Stomach (tissue), 19 donors: ENCODE measurements at places on chromosomes 6 and 20. TPM values are rescaled to one million over a fixed set of nuclear protein-coding genes. Genes with fewer than 3 reads are reported as not detected.

DNA sequence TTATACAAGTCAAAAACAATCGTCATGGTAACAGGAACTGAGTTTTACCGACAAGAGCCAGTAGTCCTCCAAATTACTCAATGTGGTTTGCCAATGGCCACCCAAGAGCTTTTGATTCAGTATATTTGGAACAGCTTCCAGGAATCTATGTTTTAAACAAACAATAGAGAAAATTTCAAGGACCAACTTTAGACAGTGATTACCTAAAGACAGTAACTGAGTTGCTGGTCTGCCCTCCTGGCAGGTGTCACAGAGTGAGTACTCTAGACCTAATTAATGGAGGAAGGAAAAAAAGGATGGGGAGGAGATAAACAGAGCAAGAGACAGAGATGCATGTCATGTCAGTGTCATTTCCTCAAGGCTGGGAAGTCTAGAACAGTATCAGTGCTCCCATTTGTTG, 361.3 kb upstream of the BTBD3 start:
- DNase-seq, result no peak

GRCh38 chr6:40331545-40331944, 255.6 kb downstream of the LRFN2 start:
- no peak for DNase-seq

DNA sequence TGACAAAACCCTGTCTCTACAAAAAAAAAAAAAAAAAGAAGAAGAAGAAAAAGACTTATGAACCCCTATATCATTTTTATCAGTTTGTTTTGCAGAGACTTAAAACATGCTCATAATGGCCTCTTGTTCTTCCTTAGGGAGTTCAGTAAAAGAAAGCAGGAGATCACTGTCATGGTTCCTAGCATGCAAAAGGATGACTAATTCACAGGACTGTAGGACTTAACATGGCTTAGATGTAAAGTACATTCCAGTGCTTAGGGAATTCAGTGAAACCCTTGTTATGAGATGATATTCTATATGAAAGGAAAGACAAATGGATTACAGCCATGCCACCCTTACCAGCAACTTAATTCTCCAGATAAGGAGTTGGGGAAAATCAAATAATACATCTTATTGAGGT, 29.5 kb downstream of the EEF1A1 start:
- no peak for DNase-seq

DNA sequence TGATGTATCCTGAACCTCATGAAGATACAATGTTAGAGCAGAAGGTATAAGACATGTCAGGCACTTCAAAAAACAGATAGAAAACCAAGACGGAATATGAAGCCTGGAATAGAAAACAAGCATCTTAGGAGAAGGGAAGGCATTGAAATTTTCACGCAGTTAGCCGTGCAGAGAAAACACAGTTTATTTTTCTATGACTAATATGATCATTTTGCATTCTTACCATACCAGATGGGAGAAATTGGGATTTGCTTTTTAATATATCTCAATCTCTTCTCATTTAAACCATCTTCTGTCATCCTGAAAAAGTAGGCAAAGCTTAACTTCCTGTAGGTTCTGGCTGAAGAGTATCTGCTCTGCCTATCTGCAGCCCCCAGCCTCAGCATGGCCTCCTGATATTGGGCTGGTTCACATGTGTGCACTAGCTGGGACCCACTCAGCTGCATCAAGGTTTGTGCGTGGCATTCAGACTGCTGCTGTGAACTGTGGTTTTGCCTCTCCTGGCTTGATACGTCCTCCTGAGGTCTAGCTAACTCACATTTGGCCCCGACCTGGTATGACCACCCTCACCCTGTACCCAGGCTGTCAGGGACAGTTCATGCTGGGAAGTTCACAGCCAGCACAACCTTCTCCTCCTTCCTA, 392.5 kb upstream of the SASH1 start:
- DNase-seq, result no peak

DNA sequence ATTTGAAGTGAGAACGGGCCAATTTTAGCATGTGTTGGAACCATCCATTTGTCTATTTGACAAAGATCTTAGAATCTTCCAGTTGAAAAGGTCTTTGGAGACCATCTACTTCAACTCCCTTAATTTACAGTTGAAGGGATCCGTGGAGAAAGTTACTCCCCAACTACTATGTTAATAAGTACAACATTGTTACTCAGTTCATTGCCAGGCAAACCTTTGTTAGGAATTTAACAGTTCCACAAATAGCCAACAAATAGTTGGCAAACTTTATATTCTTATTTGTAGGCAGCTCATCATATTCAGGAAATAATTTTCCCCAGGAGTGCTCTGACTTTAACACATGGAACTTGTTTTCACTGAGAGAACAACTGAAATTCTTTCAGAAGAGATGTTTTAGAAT, 81.0 kb upstream of the FLRT3 start:
- DNase-seq, result peak; percentile 70

- peak; percentile 94 for DNase-seq
These were observed 7.8 kb upstream of the LCA5 start for GRCh38 chr6:79544939-79545450.

DNA sequence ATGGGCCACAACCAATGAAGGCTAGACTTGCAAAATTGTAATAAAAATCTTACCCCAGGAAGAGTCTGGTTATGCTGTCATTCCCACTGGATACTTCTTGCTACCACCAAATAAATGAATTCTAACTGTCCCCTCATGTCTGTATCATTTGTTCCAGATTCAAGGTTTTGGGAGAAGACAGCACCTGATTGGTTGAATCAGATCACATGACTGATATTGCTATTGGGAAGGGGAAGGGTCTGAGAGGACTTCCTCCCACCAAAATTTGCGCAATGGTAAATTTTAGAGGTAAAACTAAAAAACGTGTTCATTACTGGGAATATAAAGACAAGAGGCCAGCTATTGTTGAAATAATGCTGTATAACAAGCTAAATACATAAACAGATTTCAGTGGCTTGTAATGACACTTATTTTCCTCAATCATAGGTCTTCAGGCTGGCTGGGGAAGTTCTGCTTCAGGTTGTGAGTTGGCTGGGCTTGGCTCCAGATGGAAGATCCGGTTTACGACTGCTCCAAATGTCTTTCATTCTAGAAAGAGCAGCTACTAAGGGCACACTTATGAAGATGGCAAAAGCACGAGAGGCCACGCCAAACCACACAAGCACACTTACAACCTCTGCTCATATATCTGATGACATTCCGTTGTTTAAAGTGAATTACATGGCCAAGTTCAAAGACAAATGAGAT, 27.1 kb upstream of the TASP1 start:
- DNase-seq, result no peak

DNA sequence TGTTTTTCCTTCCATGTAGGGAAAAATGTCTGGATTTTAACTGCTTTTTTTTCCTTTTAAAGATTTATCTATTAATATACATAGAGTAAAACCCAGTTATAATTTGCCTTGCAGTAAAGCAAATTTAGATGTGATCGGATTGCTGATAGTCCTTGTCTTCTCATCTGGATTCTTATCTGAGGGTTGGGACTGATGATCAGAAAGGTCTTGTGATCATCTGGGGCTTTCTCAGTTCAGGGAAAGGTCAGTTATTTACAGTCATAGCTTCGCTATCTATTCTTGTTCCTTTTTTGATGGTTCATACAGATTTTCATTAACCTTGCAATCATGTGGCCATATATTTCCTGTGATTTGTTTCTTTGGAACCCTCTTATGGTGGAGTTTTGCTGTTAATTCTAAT, 63.8 kb upstream of the CLDN20 start:
- DNase-seq, result no peak

- DNase-seq, result no peak
These were observed 32.1 kb downstream of the NEDD9 start for GRCh38 chr6:11200356-11200755.

DNA sequence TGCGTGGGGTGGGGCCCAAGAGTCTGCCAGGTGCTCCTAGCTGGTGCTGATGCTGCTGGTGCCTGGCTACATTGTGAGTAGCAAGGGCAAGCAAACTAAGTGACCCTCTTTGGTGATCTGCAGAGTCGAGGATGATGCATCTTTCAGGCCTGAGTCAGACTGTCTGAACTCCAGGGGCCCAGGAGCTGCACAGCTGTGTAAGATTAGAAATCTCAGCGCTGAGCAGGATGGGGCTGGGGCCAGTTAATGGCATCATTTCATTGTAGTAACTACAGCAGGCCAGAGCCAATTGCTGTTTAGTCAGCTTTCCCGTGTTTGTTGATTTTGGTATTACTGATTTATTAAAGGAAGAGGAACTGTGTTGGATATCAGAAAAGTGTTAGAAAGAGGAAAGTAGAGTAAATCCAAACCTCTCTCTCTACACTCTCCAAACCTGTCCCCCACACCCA, 365.2 kb downstream of the PAX1 start:
- DNase-seq, result no peak

DNA sequence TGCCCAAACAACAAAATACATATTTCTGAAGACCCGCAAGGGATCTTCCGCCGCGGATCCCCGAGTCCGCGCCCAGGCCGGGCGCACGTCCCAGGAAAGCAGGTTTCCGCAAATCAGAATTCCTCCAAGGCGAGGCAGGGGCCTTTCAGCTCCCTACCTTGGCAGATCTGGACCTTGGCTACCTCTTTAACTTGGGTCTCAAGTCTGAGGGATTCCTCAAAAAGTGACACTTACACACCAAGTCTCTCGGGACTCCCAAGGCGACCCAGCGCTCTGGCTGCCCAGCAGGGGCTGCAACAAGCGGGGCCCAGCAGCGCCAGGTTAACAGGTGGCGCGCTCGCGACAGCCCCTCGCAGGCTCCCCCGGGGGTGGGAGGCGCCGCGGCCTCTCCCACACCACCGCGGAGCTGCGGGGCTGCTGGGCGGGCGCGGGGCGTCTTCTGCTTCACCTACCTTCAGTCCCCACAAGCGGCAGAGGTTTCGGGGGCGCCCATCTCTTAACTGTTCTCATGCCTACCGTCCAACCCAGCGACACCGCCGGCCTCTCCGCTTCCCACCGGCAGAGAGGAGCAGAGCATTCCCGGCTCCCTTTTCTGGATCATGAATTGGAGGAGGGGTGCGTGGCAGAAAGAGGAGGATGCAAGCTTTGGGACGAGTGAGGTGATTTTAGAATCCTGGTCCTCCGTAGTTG, 414 bp downstream of the SIM1 start:
- no peak for DNase-seq

The COL9A1 gene
- 0.25 TPM for polyA plus RNA-seq
